Activated CD8-positive, alpha-beta T cell treated with anti-CD3 and anti-CD28 coated beads for 36 hours (primary cell): ENCODE measurements at places on chromosomes 12 and 14. TPM values are rescaled to one million over a fixed set of nuclear protein-coding genes. Genes with fewer than 3 reads are reported as not detected.

DNA sequence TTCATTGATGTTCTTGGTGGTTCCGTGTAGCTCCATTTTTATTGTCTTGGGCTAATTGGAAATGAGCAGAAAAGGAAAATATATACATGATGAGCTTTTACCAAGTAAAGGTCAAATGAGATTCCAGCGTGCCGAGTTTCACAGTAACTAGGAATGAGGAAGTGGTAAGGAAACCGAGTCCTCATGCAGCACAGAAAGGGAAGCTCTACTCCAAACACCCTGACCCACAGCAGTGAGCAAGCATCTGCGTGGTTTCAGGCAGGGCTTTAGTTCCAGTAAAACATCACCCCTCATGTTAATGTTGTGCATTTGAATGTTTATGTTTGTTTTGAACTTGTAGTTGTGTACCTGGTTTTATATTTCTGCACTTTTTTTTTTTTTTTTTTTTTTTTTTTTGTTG is 208.0 kb downstream of the SLC41A2 start:
- H3K27ac ChIP-seq, result no peak overlapping the region
- DNase-seq, result no peak
- H3K27me3 ChIP-seq, result no peaks in the 10 kb centered on the region
- no peaks in the 10 kb centered on the region for H3K36me3 ChIP-seq
- no peak overlapping the region for H3K4me3 ChIP-seq

Gene NTN4
- total RNA-seq, result not detected

- DNase-seq, result no peak
- no peaks in the 10 kb centered on the region for H3K36me3 ChIP-seq
- no peak overlapping the region for H3K4me3 ChIP-seq
- no peaks in the 10 kb centered on the region for H3K4me1 ChIP-seq
- peaks cover 9% of the 10 kb centered on the region for H3K27me3 ChIP-seq
Measured at GRCh38 chr14:103198131-103199105, 75.2 kb downstream of the TNFAIP2 start.

Gene RNF212B
- not detected for total RNA-seq

Gene KLRK1
- 112 TPM for total RNA-seq
